ENCODE measurements at places on chromosomes 7 and 10. TPM values are rescaled to one million over a fixed set of nuclear protein-coding genes. Genes with fewer than 3 reads are reported as not detected.

- no peak overlapping the region for H3K27ac ChIP-seq
- H3K27me3 ChIP-seq: no peaks in the 10 kb centered on the region
- peaks cover 41% of the 10 kb centered on the region for H3K36me3 ChIP-seq
- DNase-seq: peak; percentile 54
- H3K4me3 ChIP-seq: no peak overlapping the region
Measured at GRCh38 chr10:132363376-132363775, 31.4 kb downstream of the LRRC27 start.

DNA sequence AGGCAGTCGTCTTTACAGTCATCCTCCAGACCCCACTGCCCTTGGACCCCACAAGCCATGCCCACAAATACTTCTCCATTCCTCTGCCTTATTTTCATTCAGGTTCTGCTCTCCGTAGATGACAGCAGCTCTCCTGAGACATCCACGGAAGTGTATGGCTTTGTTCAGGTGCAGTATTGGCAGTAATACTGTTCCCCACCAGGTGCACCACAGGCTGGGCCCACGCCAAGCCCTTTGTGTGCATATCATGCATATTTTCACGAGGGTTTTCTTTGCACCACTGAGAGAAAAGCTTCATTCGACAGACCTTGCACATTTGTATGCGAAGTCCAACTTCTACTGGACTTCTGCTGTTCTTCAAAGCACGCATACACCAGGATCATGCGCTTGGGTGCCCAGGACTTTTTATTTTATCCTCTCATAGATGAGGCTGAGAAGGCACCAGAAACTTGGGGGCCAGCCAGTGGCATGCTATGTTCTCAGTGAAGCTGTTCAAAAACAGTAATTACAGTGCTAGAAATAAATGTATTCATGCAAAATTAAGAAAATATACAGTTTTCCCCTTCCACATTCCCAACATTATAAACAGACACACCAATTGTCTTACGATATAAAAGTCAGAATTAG lies 37.8 kb upstream of the PITRM1 start:
- no peak overlapping the region for H3K27ac ChIP-seq
- H3K36me3 ChIP-seq: no peaks in the 10 kb centered on the region
- DNase-seq: no peak
- peaks cover 17% of the 10 kb centered on the region for H3K4me1 ChIP-seq
- no peak overlapping the region for H3K4me3 ChIP-seq

The LCOR gene
- 24.6 TPM for total RNA-seq

The CYP3A5 gene
- 0.54 TPM for total RNA-seq

The CALML5 gene
- not detected for total RNA-seq

DNA sequence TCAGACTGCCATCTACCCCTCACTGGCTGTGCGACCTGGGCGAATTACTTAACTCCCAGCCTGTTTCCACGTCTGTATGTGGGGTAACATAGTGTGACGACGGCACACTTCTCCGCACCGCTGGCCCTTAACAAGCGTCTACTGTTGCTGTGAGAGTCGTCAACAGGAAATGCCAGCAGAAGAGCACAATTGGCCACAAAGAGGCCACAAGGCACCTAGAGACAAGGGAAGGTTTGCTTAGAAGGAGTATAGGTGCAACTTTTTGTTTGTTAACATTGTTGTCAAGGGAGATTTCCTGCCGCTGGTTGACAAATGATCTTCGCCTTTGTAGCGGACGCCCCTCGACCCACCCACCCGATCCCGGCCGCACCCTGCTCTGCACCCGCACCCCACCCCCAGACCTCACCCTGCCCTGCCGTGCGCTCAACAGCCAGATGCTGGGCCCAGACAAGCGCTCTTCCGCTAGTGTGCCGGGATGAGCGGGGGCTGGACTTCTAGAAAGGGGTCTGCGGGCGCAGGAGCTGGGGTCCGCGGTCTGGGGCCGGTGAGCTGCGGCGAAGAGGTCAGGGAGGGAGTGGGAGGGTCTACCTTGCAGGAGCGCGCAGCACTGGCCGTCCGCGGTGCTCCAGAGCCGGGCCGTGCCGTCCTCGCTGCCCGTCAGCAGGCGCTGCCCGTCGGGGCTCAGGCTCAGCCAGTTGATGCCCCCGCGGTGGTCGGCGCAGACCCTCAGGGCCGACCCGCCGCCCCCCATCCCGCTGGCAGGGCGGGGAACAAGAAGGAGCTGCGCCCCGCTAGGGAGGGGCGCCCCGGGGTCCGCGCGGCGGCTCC lies 785 bp downstream of the WDR86 start:
- peaks cover 22% of the 10 kb centered on the region for H3K27me3 ChIP-seq
- H3K4me1 ChIP-seq: peaks cover 18% of the 10 kb centered on the region
- H3K27ac ChIP-seq: peak overlapping the region; percentile 71
- peak overlapping the region; percentile 36 for H3K4me3 ChIP-seq

DNA sequence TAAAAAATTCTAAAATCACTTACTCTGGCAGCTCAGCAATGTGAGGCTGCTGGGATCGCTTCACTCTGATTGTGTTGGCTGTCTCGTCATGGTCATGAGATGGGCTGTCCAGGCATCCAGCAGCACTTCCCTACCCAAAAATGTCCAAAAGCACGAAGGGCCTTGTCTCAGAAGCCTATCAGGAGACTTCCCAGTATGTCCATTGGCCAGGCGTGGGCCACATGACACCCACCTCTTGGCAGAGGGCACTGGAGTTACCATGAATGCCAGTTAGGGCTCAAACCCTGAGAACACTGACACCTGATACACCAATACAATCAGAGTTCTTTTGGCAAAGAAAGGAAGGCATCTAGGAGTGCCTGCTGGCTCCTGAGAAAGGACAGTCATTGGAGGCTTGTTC lies 27.0 kb upstream of the GLI3 start:
- DNase-seq: no peak
- no peaks in the 10 kb centered on the region for H3K36me3 ChIP-seq
- H3K4me3 ChIP-seq: no peak overlapping the region
- no peaks in the 10 kb centered on the region for H3K27me3 ChIP-seq
- H3K27ac ChIP-seq: no peak overlapping the region
- peaks cover 10% of the 10 kb centered on the region for H3K4me1 ChIP-seq

The CPN1 gene
- total RNA-seq: not detected

DNA sequence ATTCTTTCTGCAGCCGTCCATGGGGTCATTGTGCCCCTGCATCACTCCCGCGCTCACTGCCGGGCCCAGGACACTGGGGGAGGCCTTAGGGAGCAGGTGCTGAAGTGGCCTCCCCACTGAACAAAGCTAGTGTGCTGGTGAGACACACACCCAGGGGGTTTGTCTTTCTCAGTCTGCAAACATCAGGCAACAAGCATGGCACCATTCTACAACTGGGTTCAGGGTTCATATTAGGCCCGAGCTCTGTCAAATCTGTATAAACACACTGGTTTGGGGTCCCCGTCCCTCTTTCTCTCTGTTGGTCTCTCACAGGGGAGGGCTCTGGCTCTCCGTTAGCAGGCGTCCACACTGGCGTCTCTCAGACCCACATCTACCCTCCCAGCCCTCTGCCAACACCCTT lies 11.1 kb upstream of the PPP2R2D start:
- peaks cover 6% of the 10 kb centered on the region for H3K4me1 ChIP-seq
- H3K36me3 ChIP-seq: no peaks in the 10 kb centered on the region
- peak; percentile 30 for DNase-seq
- no peaks in the 10 kb centered on the region for H3K27me3 ChIP-seq
- no peak overlapping the region for H3K27ac ChIP-seq

The SEPTIN14 gene
- not detected for total RNA-seq

- H3K27me3 ChIP-seq: no peaks in the 10 kb centered on the region
- H3K36me3 ChIP-seq: no peaks in the 10 kb centered on the region
- no peak overlapping the region for H3K27ac ChIP-seq
- H3K4me3 ChIP-seq: no peak overlapping the region
Measured at GRCh38 chr7:50496569-50496968, 46.4 kb upstream of the FIGNL1 start.

DNA sequence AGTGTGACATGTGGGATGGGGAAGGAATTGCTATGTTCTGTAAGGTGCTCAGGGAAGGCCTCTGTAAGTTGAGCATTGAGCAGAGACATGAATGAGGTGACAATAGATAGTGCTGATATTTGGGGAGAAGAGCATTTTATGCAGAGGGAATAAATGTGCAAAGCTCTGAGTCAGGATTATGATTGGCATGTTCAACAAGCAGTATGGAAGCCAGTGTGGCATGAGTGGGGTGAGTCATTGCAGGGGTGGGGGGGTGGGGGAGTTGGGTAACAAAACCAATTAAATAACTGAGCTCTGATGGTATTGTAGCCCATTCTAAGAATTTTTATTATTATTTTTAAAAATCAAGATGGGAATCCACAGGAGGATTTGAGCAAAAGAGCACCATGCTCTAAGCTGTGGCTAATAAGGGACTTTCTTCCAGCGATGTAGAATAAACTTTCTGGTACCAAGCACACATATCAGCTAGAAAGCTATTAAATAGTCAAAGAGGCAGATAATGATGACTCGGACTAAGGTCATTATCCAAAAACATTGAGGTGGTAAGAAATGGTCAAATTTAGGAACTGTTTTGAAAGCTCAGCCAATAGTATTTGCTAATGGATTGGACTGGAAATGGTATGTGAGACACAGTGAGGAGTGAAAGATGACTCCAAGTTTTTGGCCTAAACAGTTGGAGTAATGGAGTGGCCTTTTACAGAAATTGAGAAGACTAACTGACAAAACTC lies 96.4 kb downstream of the PRKG1 start:
- H3K27ac ChIP-seq: no peak overlapping the region
- H3K36me3 ChIP-seq: no peaks in the 10 kb centered on the region
- no peak overlapping the region for H3K4me3 ChIP-seq

The ZNF365 gene
- total RNA-seq: 0.82 TPM

The CADPS2 gene
- 13.0 TPM for total RNA-seq

The PRKCQ gene
- total RNA-seq: 2.0 TPM

DNA sequence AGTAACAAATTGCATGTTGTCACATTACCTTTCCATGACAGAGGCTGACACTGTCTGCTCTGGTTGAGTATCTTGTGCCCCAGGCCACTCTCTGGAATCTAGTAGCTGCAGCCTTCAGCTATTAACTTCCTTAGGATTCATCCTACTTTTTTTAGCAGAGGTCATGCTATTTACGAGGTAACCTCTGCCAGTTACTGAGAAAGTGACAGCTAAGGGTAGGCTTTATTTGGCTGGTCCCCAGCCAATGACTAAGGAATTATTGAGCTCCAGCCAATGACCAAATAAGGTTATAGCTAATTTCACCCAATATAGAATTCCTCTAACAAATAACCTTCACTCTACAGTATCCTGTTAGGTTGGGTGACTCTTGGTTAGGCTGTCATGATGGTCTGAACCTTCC lies 1361.7 kb downstream of the XPNPEP1 start:
- DNase-seq: no peak
- no peaks in the 10 kb centered on the region for H3K36me3 ChIP-seq
- H3K4me3 ChIP-seq: no peak overlapping the region
- peaks cover 23% of the 10 kb centered on the region for H3K4me1 ChIP-seq
- no peak overlapping the region for H3K27ac ChIP-seq

DNA sequence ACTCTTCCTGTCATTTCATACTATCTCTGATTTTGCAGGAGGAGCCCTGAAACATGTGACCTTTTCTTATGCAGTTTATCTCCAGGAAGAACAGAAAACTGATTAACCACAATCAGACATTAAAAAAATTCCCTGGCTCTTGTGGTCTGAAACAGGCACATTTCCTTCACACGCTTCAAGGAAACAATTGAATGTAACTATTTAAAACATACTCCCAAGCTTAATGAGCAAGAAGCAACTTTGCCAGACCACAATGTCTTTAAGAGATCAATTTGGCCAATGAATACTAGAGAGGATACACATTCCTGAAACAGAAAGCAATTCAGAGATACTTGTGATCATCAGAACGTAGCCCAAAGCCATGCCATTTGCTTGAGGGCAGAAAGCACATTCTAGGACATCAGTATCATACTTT lies 65.8 kb downstream of the PIP4K2A start:
- DNase-seq: no peak
- H3K4me3 ChIP-seq: no peak overlapping the region
- H3K27ac ChIP-seq: no peak overlapping the region
- peaks cover 20% of the 10 kb centered on the region for H3K4me1 ChIP-seq
- H3K36me3 ChIP-seq: no peaks in the 10 kb centered on the region

GRCh38 chr7:91405092-91405788 lies 141.0 kb downstream of the FZD1 start:
- H3K27ac ChIP-seq: no peak overlapping the region
- H3K4me1 ChIP-seq: no peaks in the 10 kb centered on the region
- no peak overlapping the region for H3K4me3 ChIP-seq
- no peaks in the 10 kb centered on the region for H3K27me3 ChIP-seq
